ENCODE measurements at places on chromosomes 6 and 20.

- no peak for DNase-seq
These were observed 315.4 kb upstream of the SASH1 start for GRCh38 chr6:148027201-148027600.

DNA sequence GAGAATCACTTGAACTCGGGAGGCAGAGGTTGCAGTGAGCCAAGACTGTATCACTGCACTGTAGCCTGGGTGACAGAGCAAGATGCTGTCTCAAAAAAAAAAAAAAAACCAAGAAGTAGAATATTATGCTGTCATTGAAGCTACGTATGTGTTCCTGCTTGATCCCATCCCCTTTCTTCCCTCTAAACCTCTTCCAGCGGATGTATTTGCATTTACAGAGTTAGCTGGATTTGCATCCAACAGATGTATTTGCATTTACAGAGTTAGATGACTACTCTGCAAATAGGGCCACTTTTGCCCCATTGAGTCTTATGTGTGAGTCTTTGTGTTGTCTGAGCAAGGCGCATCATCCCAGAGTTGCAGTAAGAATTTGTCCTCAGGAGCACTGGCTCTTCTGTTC is 24.9 kb upstream of the IPCEF1 start:
- DNase-seq: no peak

- no peak for DNase-seq
These were observed 239.9 kb upstream of the CEP162 start for GRCh38 chr6:84467296-84467695.

GRCh38 chr20:57708694-57709673 is 831 bp downstream of the PMEPA1 start:
- no peak for DNase-seq

DNA sequence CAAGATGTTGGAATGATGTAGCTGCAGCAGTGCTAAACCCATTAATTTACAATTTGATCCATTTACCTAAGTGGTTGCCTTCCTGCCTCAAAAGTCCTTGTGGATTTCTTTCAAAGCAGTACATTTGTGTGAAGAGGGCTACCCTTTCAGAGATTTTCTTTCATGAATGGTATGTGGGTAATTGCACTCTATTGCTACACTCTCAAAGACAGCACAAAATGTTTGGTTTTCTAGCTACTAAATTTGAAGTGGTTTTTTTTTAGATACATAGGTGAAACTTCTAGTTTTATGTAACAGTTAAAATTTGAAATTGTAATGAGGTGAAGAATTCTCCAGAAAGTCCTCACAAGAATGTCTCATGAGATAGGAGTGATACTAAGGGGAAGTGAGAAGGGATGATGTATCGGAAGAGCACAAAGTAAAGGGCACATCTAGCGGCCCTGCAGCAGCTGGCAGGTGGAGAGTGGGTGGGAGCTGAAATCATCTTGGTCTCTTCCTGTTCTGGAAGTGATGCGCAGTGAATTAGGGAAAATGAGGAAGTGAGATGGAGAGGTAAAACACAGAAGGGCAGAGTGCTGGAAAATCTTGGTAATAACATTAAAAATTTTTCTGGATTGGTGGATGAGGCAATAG is 236.8 kb upstream of the MAN1A1 start:
- DNase-seq: no peak

DNA sequence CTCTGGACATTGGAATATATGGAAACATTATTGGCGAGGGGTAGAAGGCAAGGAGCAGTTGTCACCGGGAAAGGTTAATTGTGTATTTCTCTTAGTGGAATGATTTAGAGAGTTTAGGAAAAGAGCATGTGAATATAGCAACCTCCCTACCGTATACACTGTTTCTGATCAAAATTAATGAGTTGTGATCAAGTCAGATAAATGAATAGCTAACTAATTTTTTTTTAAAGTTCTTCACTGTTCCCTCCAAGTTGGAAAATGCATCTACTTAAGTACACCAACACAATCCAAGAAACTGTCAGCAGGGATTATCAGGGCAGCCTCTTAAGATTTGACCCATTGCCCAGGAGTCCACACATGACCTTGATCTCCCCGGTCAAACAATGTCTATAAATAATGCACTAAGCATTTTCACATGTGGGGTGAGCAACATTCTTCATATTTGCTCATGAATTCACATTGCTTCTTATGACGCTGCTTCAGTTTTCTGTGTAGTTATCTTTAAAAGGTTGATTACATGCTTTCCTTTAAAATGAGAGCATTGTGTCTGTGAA is 680.8 kb upstream of the NRSN1 start:
- DNase-seq: no peak

DNA sequence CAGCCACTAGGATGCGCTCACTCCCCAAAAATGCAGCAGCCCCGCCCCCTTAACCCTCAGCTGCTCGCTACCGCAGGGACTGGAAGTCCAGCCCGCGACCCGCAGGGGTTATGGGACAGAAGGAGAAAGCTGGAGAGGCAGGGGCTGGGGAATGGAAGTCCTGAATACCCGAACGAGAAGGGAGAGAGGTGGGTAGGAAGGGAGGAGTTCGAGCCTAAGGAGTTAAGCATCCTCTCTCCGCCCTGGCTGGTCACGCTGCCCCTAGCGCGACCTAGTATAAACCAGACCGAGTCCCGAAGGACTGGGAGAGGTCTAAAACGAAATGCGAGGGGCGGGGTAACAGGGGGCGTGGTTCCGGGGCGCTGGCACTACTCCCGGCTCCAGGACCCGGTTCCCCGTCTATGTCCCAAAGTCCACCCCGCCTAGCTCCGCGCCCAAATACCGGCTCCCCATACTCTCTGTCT is 448 bp upstream of the DDAH2 start:
- peak; percentile 74 for DNase-seq

- DNase-seq: no peak
These were observed 18.3 kb upstream of the GPRC6A start for GRCh38 chr6:116847227-116847626.

GRCh38 chr6:166785131-166785530 is 158.1 kb upstream of the RPS6KA2 start:
- no peak for DNase-seq

DNA sequence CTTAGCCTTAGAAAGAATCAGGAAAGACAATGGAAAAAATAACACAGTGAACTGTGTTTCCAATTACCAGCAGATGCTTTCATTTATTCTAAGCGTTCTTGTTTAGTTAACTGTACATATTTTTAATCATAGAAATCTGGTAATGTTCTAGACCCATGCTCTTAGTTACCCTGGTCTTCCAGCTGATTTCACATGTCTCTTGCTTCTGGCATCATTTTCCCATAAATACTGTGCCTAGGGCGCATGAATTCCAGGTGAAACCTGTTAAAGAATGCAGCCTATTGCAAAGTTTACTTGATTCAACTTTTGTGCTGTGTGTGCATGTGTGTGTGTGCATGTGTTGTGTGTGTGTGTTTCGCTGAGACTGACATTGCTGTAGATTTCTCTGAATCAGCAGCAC is 178.6 kb downstream of the PDE7B start:
- DNase-seq: no peak

GRCh38 chr20:57412347-57413029 is 21.3 kb downstream of the RBM38 start:
- DNase-seq: no peak

DNA sequence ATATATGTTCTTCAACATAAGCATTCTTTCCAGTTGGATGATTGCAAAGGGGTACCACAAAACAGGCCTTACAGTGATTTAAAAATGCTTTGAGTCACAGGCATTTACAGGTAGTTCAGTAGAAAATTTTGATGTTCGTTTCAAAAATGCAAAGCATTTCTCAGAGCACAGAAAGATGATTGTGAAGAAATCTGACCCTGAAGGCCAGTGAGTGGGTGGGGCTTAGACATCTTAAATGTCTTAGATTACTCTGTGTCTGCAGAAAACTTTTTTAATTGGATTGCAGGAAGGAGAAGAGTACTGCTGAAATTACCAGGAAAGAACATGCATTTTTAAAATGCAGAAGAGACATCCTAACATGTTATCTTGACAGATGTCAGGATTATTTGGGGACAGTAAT is 268.3 kb downstream of the CDKAL1 start:
- DNase-seq: no peak

- no peak for DNase-seq
These were observed 7.9 kb downstream of the TUBB start for GRCh38 chr6:30727920-30728553.

DNA sequence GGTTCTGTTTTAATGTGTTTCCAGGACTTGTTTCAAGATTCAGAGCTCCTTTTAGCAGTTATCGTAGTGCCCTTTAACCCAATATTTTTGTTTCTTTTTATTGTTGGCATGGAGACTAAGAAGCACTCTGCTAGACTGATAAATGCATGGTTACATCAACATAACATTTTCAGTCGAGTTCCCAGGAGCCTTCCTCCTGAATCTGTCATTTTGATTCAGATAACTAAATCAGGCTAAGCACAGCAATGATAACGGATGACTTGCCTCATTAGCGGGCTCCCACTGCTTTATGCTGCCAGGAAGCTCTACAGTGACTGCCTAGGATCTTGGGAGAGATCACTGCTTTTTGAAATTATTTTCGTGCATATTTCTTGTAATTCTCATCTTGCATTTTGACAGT is 772.8 kb upstream of the GJE1 start:
- DNase-seq: no peak

DNA sequence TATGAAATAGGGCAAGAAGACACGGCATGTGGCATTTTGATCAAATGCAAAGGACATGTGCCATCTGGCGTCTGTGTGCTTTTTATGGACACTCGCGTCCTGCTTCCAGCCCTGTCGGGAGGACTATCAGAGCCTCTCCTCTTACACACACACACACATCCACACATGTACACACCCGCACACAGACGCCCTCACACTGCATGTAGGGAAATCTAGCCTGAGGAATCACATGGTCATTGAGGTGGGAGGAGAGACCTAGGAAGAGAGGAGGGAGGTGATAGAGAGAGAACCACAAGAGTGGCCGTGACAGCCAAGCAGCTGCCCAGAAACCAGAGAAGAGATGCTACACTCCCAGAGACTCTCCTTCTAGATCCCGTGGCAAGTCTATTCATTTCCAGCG is 105.9 kb upstream of the CDYL start:
- DNase-seq: no peak

DNA sequence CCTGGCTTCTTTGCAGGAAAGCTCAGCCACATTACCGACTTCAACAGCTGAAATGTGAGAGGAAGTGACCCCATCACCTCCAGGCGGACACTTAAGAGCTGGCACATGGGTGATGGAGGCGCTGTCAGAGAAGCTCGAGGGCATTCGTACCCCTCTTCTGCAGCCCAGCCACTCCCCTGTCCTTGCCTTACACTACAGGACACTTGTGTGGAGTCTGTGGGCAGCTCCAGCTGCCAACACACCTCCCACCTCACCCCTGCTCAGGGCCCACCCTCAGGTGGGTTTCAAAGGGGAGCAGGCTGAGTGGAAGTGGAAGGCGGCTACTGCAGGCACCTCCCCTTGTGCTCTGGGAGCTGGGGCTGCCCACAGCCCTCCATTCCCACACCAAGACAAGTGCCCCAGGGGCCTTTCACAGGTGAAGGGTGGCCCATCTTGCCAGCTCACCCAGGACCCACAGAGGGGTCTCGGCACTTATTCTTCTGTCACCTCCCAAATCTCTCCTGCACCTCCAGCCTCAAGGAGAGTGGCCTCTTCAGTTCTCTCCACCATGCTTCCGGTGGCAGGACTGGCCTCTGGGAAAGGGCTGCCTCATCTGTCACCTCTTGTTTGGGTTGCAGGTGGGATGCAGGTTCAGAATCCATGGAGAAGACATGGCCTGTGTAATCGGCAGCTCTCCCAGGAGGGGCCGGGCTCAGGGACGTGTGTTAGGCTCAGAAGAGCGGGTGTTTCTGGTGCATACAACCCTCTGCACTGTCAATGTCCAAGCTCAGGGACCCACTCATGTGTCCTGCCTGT is 49.8 kb downstream of the IRF4 start:
- no peak for DNase-seq

- DNase-seq: no peak
These were observed 48.0 kb upstream of the FOXQ1 start for GRCh38 chr6:1263850-1264377.

DNA sequence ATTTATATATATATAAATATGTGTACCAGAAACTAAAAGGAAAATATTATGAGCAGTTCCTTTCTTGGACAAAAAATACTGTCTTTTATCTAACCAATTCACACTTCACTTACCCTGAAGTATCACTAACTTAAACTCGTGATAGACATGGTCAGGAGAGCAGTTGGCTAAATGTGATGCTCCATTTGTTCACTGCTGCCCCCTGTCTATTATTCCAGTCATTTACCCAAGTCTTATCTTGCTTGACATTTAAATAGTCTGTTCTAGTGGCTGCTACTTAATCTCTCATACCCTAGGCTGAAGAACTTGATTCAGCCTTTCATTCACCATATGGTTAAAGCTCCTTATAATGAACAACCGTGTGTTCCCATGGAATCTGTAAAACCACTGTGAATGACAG is 789.6 kb upstream of the EYS start:
- no peak for DNase-seq

- no peak for DNase-seq
These were observed 107.1 kb downstream of the CEBPB start for GRCh38 chr20:50297498-50298376.

- no peak for DNase-seq
These were observed 189.7 kb downstream of the EDN1 start for GRCh38 chr6:12479881-12480280.

GRCh38 chr20:10338426-10339180 is 95.4 kb downstream of the MKKS start:
- no peak for DNase-seq

DNA sequence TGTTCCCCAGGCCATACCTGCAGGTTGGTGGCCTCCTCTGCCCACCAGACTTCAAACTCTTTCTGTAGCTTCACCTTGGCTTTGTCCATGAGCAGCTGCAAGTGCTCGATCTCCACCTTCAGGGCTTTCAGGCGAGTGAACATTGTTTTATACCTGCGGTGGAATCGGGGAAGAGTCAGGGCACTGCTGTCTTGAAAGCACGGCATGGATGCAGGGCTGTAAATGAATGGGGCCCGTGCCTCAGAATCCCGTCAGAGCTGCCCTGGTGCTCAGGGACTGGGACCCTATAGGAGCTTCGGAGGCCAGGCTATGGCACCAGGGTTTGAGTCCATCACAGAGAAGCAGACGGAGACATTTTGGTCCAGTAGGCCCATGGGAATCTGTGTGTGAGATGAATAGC is 37.9 kb upstream of the KCNK16 start:
- DNase-seq: no peak

GRCh38 chr20:20492521-20493332 is 124.8 kb downstream of the INSM1 start:
- DNase-seq: no peak

Measured in stimulated activated CD4-positive, alpha-beta T cell treated with anti-CD3 and anti-CD28 coated beads, Interleukin-15, amount 100 ng/mL, for 48 hours (primary cell).